ENCODE measurements at places on chromosomes 16 and 17.

GRCh38 chr16:2152695-2153506, 2.7 kb upstream of the TRAF7 start:
- peak; percentile 20 for DNase-seq

- no peak for DNase-seq
Measured at GRCh38 chr17:11251561-11252107, 10.6 kb downstream of the SHISA6 start.

DNA sequence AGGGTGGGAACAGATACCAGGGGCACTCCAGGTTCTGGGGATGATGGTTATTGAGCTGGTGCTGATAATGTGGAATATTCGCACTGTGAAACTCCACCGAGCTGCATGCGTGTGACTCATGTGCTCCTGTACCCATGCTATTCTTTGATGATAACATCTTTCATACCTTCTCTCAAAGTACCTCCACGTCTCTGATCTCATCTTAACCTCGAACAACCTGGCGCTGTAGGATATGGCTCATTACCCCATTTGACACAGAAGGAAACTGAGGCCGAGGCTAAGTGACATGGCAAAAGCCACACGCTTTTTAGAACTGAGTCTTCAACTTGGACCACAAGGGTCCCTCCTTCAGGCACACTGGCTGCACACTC, 30.2 kb upstream of the MRPS23 start:
- DNase-seq = no peak

- no peak for DNase-seq
Measured at GRCh38 chr17:57781386-57782061, 36.4 kb upstream of the CCDC182 start.

All from stimulated activated CD8-positive, alpha-beta memory T cell treated with anti-CD3 and anti-CD28 coated beads, Interleukin-2, amount 100 ng/mL, for 48 hours (primary cell).